ENCODE measurements at places on chromosomes 16 and 17.

DNA sequence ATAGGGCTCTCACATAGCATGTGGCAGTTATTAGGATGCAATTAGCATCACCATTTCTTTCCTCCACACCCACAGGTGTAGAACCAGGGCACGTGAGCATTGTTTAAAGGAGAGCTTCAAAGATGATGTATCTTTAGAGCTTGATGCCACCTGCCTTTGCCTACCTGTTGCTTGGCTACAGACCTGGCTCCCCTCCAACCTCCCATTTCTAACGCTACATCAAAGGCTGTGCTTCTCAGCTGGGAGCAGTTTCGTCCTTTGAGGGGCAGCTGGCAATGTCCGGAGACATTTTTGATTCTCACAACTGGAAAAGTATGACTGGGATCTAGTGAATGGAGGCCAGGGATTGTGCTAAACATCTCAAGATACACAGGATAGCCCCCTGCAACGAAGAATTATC is 78.5 kb upstream of the CLEC3A start:
- DNase-seq, result no peak

DNA sequence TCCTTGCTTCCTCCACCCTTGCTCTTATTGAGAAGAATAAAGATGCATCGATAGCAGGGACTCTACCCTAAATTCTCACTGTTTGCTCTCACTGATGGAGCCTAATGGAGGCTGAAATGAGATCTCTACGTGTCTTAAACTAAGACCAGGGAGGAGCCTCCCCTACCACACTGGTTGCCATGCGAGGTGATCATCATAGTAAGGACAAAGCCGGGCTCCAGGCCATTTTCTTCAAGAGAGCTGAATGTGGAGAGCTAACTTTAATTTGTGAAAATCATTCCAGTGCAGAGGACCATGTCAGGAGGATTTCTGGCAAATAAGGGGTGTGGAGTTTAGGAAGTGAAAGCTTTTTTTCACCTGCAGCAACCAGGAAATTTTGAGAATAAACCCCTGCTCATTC is 5.6 kb downstream of the CDH11 start:
- no peak for DNase-seq

- no peak for DNase-seq
These were observed 16.5 kb downstream of the NMT1 start for GRCh38 chr17:45077643-45078042.

- no peak for DNase-seq
These were observed 1.4 kb downstream of the GSE1 start for GRCh38 chr16:85614338-85615013.

DNA sequence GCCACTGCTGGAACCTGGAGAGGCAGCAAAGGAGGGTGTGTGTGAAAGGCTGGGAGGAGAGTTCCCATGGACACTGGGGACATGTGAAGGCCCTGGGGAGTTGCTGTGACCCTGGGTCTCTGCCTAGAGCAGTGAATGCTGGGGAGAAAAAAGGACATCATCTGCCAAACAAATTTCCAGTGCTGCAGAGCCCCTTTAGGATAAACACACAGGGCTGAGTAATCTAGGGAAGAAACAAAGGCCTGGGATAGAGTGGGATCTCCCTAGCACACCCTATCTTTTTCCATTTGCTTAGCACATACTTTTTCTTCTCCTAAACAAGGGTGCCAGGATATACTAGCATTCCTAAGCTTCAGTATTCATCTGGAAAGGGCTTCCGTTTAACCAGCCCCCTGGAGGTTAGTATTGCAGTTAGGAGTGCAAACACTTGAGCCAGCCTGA is 3.3 kb upstream of the HIGD1B start:
- no peak for DNase-seq

GRCh38 chr17:45248132-45248957 is 13.5 kb downstream of the SPATA32 start:
- peak; percentile 38 for DNase-seq

DNA sequence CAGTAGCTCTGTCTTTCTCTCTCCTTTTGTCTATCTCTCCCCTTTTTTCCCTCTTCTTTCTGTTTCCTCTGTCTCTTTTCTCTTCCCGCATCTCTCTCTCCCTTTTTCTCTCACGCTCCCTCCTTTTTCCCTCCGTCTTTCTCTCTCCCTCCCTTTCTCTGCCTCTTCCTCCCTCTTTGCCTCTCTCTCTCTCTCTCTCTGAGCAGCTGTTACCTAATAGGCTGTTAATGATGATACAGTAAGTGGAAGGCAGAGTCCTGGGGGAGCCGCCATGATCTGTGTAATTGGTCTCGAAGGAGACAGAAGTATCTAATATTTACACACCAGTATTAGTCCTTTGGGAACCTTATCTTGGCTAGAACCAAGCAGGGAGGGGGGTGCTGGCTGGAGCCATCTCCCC is 136.1 kb upstream of the CIBAR2 start:
- peak; percentile 51 for DNase-seq
